ENCODE measurements at places on chromosomes 7 and 10. TPM values are rescaled to one million over a fixed set of nuclear protein-coding genes. Genes with fewer than 3 reads are reported as not detected.

The IGFBP1 gene
- not detected for total RNA-seq

The C10orf71 gene
- not detected for total RNA-seq

The SLC13A4 gene
- not detected for total RNA-seq

The TRIM74 gene
- 1.5 TPM for total RNA-seq

The C10orf143 gene
- 3.9 TPM for total RNA-seq

The ETV1 gene
- 0.41 TPM for total RNA-seq

The ANK3 gene
- 14.7 TPM for total RNA-seq

The CALCR gene
- not detected for total RNA-seq

The FGFBP3 gene
- total RNA-seq: 1.3 TPM

The OR13A1 gene
- total RNA-seq: not detected

The ADAMTS14 gene
- total RNA-seq: not detected

The ACTL6B gene
- not detected for total RNA-seq

The CRTAC1 gene
- not detected for total RNA-seq

The PRPS1L1 gene
- total RNA-seq: not detected
